8988T (cell line): ENCODE measurements at places on chromosomes 5 and 9.

- DNase-seq, result no peak
Measured at GRCh38 chr9:93684806-93685543, 108.6 kb downstream of the PHF2 start.

- no peak for DNase-seq
Measured at GRCh38 chr5:159104759-159105144, 5.0 kb upstream of the EBF1 start.

DNA sequence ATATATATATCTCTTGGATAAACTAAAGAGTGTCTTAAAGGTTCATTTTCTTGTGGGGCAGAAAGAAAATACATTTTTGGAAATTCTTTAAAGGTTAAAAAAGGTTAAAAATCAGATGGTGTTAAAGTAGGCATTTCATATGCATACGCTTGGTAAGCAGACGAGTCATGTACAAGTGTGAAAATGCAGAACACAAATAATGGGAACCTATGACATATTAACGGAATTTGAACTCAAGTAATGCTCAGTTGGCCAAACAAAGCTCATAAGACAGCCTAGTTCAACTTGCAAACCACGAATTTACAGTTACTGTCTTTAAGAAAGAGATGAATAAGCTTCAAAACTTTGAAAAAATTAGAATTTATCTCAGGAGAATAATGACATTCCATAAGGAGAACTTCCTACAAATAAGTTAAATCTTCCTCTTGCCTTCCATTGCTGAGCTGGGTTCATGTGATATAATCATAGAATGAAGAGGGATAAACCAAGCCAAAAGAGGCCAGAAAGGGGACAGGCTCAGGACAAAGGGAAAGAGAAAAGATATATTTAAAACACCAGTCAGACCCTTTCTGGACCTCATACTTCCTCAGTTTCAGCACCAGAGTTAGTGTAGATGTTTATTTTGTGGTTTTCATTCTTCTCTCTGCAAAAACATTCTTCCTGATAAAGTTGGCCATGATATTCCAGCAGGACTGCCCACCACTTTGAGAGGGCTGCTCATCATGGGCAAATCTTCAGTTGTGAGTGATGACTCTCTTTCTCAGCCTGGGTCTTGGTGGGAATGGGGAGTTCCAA lies 256.7 kb upstream of the CD180 start:
- DNase-seq, result no peak

GRCh38 chr5:52469835-52470234 lies 317.9 kb upstream of the ITGA1 start:
- DNase-seq, result no peak

DNA sequence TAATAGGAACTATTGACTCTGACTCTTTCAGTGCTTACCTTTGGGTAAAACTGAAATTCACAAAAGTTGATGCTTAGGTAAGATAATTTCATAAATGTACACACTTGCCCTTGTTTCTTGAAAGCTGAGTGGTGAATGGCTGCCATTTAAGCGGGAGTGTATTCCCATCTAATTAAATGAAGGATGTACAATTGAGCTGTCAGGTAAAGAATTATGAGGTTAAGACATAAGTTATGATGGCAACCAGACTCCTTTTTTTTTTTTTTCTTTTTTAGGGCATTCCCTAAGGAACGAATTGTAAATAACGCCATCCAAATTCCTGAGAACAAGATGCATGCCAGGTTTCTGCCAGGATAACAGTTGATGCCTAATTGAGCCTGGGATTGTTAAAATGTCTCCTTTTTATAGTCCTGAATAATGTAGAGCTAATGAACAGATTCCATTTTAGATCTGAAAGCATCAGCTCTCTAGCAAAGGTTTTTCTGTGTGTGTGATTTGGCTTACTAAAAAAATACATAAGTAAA lies 199.7 kb downstream of the ISL1 start:
- no peak for DNase-seq

GRCh38 chr9:69425136-69425801 lies 100.3 kb downstream of the ENTREP1 start:
- no peak for DNase-seq

- no peak for DNase-seq
Measured at GRCh38 chr5:112641515-112642110, 96.1 kb upstream of the APC start.

DNA sequence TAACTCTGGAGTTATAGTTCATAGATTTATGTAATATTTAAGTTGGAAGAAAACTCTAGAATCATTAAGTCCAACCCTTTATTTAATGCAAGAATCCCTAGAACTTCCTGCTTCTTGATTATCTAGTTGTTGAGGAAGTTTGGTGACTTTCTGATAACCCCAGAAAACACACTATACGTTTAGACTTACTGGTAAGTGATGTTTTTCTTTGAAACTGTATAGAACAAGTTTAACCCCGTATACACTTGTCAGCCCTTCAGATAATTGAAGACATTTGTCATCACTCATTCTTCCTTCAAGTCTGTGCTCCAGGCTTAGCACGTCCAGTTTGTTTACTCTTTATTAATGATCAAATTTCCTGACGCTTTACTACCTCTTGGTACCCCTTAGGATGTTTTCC lies 9.0 kb downstream of the NDUFS4 start:
- no peak for DNase-seq
